ENCODE measurements at places on chromosomes 1 and 21.
A peak's percentile ranks its signal among the peaks of the same experiment; 100 is the strongest.

DNA sequence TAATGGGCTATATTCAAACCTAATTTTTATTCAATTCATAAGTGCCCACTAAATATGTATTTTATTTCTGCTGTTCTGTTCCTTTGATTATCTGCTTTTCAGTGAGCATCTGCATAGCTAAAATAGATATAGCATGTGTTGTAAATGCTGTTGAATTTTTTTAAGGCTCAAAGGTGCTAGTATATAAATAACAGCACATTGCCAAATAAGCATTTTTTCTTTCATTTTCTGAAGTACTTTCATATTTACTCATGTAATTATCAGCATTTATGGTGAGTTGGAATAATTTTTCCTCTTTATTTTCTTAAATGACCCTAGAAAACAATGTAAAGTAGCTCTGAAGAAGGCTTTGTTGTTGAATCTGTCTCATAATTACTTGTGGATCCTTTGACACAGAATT is 69.6 kb upstream of the B3GALT2 start:
- no peak for DNase-seq

DNA sequence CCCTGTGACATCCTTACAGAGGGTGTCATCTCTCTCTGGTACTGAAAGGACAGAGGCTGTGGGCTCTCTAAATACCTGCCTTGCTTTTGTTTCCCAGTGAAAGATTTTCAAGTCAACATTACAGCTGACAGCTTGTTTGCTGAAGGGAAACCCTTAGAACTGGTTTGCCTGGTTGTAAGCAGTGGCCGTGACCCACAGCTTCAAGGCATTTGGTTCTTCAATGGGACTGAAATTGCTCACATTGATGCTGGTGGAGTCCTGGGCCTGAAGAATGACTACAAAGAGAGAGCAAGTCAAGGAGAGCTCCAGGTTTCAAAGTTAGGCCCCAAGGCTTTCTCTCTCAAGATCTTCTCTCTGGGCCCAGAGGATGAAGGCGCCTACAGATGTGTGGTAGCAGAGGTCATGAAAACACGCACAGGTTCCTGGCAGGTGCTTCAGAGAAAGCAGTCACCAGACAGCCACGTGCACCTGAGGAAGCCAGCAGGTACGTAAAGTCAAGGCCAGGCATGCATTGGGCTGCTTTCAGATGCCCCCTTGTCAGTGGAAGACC is 11.8 kb downstream of the CD101 start:
- DNase-seq, result no peak

GRCh38 chr1:163063143-163063542 is 6.0 kb upstream of the RGS4 start:
- DNase-seq, result no peak

GRCh38 chr1:115173151-115173550 is 83.8 kb upstream of the TSPAN2 start:
- no peak for DNase-seq

- no peak for DNase-seq
Observed at GRCh38 chr1:112778137-112778536, 63.0 kb upstream of the PPM1J start.

DNA sequence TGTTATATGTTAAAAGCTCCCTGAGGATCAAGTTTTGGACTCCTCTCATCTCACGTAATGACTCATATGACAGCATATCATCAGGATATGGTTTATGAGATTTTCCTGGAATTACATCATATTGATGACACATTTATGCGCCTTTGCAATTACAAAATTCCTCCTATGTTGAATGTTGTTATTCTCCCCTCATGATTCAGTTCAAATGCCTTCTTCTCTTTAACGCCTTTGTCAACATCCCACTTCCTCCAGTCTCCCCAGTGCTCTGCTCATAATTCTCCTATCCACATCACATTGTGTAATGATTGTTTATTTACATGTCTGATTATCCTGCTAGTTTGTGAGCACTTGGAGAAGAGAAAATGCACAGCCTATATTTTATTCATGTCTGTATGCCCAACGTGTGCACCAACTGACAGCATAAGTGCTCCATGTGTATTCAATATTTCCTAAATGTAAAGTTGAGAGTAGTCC is 80.9 kb upstream of the BACH1 start:
- no peak for DNase-seq

- DNase-seq, result no peak
Observed at GRCh38 chr21:34688145-34688544, 19.4 kb downstream of the CLIC6 start.

GRCh38 chr1:3814771-3815561 is 18.7 kb upstream of the LRRC47 start:
- DNase-seq, result no peak

DNA sequence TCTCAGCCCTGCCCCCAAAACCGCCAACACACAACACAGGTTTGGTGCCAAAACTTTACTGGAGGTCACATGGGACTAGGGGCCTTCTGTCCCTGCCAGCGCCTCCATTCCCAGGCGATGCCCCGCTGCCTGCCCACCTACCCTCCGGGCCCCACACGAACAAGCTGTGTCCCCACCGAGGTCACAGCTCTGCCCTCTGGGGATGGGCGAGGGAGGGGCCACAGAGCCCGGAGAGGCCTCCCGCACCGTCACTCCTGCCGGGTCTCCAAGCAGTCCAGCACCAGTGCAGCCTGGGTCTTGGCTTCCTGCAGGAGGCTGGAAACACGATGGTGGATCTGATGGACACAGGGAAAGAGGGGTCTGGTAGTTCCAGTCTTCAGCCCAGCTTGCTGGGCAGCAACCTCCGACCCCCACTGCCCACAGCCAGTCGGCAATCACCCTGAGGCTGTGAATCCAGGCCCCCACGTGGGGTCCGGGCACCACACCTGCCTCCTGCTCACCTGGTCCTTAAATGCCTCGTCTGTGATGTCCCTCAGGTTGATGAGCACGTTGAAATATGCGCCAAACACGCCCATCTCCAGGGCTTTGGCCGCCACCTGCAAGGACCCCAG is 18.5 kb downstream of the FTCD start:
- DNase-seq, result no peak

DNA sequence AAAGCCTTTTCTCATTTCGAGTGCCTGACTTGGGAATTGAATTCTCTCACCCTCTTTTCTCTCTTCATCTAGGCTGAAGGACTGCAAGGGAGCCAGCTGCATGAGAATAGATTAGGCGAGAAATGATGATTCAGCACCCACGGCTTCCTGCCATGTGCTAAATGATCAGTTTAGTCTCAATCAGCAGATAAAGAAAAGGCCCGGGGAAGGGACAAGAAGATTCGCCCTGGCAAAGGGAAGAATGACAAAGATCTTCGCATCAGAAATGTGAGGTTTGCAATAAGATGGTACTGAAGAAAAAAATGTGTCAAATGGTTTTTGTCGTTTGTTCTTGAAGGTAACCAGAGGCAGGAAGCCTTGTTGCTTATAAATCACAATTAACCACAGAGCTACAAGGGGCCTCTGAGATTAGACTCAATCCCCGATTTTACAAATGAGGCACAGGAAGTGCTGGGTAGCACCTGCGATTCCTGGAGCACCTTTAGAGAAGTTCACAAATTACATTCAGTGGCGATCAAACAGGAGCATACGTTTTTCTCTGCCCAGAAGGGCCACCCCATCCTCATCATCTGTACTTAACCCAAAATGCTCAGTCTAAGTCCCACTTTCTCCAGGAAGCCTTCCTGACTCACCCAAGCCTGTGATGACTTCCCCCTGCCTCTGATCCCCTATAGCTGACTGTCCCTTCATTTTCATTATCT is 183.4 kb downstream of the ZNF281 start:
- peak; percentile 29 for DNase-seq

DNA sequence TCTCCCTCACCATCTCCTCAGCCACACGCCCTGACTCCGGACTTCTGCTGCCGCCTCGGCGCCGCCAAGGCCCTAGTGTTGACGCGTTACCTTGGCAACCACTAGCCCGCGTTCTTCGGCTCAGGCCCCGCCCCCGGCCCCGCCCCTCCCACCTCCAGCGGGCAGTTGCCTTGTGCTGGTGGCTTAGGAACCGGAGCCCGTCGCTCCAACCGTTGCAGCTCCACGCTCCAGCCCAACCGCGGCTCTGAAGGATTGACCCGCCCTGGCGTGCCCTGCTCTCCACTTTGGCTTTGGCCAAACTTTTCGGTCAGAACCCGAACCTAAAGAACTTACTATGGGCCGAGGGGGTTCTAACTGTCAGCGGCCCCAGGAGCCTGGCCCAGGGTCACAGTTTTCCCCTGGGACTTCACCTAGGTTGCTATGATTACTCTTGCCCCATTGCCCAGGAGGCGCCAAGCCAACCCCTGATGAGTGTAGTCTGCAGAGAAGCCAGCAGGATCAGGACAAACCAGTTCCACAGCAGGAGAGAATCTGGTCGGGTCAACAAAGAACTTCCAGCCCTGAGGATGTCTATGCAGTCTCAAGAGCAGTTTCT is at the start of gene CFAP45:
Gene CFAP45, minus strand, starts transcription at position 80 of the 595 bp plus-strand sequence. Its CDS starts 67 bp downstream, at position 13.
- no peak for DNase-seq

DNA sequence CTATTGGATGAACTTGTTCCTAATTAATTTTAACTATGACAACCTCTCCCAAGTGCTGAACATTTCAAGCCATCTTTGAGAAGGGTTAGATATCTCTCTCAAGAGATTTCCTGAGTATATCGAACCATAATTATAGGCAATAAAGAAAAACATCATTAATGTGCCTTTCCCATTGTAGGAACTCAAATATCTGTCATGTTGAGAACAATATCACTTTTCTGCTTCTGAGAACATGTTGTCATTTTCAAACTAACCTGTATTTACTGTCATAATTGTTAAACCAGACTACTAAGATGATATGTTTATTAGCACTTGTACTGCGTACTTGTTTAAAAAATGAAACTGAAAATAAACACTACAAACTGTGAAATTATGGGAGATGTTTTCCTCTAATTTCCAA is 4.3 kb downstream of the EPS15 start:
- DNase-seq, result no peak

DNA sequence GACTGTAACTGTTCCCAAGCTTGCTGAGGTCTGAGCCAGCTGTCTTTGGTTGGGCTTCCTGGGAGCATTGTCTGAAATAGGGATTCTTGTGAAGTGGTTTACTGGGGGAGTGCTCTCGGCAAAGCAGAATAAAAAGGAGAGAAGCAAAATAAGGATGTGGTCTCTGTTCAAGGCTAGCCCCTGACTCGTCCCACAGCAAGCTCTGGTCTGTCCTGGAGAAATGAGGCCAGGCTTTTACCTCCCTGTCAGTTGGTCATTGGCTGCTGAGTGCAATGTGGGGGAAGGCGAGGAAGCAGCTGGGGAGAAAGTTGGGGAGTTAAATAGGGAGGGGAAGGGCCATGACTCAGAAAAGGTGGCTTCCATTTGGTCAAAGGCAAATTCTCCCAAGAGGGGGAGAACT is 303.9 kb upstream of the DUSP10 start:
- no peak for DNase-seq

DNA sequence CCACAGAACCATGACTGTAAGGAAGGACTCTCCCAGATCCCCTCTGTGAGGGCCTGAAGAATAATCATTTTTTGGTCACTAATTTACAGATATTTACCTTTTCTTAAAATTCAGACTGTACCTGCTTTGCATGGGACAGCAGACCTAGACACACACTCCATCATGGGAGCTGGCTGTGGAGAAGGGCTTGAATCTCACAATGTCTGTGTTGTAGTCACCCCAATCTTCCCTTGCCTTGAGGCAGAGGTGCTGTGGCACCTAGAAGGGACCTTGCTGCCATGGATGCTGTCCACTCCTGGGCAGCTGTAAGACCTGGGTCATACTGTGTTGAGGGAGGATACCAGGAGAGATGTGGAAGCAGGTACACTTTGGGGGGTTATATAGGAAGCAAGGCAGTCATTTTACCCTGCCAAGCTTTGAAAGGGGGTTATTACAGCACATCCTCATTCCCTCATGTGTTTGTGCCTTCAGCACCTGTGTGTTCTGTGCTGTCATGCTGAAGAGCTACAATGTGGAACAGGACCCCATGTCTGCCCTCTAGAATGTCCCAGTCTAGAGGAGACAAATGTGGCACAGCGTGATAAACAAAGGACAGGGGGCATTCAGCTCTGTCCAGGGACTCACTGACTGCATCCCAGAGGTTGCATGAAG is 27.1 kb downstream of the TRAF5 start:
- no peak for DNase-seq

DNA sequence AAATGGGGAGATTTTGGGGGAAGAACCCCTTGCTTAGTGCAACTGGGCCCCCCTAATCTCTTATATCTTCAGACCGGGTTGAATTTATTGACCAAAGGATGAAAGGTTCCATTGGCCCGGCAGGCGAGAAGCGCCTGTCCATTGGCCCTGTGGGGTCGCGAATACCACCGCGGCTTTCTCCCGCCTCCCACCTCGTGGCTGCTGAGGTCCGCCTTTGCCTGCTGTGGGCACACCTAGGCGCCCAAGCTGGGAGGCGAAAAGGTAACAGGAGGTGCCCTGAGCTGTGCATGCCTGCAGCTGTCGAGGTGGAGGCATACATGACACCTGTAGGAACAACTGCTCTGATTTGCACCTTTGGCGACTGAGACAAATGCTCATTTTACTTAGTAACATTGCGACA is 21.1 kb upstream of the FLG2 start:
- DNase-seq, result no peak

GRCh38 chr1:46490656-46491442 is 1.2 kb downstream of the DMBX1 start:
- DNase-seq, result no peak

DNA sequence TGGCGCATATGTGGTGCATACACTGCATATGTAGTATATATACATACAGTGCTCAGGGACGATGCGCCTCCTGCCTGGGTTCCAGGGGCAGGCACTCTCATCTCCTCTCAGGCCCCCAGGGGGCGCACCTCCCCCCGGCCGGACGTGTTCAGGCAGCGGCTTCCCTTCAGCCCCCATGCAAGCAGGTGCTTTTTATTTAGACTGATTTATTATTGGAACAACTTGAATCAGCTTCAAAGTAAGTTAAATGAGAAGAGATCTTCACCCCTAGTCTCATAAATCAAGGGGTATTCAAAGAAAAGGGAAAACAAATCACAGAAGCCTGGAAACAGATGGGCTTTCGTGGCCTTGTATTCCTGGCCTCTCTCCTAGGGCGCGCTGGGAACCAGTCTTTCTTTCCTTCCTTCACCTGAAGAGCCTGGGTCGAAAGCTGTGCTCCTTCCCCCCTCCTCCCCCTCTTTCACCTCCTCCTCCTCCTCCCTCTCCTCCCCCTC is 64.6 kb downstream of the UBIAD1 start:
- peak; percentile 14 for DNase-seq

DNA sequence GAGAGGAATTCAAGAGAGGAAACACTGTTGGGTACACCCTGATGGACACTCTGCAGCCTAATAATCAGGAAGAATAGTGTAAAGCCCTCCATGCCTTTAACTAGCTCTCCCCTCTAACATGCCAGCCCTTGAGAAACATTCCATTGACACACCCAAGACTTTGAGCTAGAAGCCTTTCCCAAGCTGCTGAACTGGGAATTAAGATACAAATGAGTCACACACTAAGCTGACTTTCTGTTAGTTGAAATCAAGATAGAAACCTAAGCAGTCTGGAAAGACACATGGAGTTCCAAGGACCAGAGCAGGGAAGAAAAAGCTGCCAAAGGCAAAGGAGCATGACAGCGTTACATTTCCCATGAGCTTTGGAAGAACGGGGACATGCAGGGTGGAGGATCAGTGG is 380.8 kb downstream of the NPHP4 start:
- DNase-seq, result no peak

- no peak for DNase-seq
Observed at GRCh38 chr1:46118856-46119255, 13.6 kb downstream of the PIK3R3 start.

All from NK-92 treated with Interleukin-12 subunit alpha and Interleukin-12 subunit beta, amount 100 ng/mL, for 24 hours (cell line).